Jurkat, Clone E6-1 (cell line): ENCODE measurements at places on chromosomes 1 and 21.

DNA sequence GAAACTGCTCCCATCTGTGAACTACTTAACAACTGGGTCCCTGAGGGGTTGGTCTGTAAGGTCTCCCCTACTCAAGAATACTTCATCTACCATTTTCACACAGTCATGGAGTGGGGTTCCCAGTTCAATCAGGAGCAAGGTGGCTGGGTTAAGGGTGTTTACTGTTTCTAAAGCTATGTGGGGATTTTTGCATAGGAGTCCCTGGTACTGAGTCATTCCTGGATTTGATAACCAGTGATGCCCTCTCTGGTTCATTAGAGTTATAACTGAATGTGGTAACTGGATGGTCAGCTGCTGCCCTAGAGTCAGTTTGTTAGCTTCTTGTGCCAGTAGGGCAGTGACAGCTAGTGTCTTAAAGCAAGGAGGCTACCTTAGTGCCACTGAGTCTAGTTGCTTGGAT lies 29.4 kb upstream of the KCNJ15 start:
- DNase-seq, result no peak

DNA sequence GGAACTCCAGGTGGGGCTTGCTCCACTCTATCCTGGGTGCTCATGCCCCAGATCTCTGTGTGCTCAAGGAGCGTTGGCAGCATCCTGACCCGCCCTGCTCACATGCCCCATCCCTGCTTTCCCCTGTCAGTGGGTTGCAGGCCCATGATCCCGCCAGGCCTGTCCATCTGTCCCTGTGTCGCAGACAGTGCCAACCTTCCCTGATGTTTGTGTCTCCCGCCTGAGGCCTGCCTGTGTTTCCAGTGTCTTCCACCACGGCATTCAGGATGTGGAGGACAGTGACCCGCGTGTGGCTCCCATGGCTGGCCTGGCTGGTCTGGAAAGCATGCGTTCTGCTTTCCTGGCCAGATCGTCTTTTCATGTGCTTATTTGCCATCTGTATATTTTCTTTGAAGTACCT lies 82.9 kb downstream of the PCBP3 start:
- DNase-seq, result no peak

DNA sequence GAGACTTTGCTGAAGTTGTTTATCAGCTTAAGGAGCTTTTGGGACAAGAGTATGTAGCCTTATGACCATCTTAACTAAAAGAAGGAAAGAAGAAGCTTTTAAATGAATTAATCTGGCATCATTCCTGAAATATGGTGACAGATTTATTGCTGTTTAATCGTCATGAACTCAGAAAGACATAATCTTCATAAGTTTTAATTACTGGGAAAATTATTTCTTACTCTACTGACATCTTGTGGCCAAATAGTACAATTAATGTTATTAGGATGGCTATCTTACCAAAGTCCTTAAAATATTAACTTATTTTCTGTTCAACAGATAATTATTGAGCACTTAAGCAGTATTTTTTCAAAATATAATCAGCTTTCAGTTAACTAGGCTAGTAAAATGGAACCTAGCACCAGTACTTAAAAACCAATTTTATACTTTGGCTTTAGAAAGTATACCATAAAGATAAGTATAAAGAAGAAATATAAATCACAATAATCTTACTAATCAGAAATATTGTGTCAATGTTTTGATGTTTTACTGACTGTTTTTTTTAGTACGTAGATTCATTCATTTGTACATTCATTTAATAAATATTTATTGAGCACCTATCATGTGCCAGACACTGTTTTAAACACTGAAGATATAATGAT lies 34.7 kb upstream of the GPR25 start:
- DNase-seq, result no peak

DNA sequence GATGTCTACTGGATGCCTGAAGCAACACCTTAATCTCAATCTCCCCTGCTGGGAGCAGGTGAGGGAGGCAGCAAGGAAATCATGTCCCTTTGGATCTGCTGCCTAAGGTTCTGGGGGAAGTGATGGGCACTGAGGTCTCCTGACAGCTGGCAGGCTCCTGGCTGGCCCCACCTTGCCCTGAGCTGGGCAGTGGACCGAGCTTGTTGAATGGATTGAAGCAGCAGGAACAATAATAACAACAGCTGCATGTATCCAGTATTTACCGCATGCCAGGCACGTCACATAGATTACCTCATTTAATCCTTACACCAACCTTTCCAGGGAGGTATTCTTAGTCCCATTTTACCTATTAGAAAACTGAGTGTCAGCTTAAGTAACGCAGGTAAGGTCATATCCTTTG lies 133.9 kb downstream of the PLXNA2 start:
- no peak for DNase-seq

GRCh38 chr1:158329733-158330132 lies 1.6 kb downstream of the CD1B start:
- peak; percentile 90 for DNase-seq

- no peak for DNase-seq
These were observed 36.7 kb upstream of the GRHL3 start for GRCh38 chr1:24282491-24282890.

- DNase-seq, result no peak
These were observed 18.6 kb upstream of the RGS8 start for GRCh38 chr1:182702826-182703524.

DNA sequence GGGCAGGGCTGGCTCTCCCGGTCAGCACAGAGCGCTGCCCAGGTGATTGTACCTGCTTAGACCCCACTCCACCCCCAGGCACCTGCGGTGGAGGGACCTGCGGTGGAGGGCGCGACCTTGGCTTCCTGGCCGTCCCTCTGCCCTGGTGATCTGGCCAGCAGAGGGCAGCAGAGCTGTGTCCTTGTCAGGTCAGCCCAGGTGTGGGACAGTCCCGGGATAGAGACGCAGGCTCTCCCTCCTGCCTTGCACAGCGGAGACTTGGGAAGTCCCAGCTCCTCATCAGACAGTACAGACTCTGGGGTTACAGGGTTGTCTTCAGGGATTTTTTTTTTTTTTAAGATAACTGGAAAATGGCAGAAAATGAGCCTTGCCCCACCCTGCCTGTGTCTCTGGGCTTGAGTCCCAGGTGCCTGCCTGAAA lies 10.0 kb downstream of the SLX9 start:
- no peak for DNase-seq

DNA sequence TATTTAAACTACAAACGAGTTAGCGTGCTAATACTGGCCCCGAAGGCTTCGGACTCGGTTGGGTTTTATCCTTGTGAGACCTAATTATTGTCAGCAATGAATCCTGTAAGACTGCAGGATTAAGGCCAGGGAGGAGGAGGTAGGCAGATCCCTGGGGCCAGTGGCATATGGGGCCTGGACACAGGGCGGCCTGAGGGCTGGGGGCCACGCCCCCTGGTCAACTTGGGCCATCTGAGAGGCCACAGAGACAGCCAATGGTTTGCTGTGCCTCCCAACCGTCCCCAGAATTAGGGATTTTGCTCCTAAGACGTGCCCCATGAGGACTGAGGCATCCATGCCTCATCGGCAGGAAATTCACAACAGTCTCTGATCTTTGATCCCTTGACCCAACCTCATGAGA lies 31.1 kb upstream of the DISP3 start:
- DNase-seq, result no peak

DNA sequence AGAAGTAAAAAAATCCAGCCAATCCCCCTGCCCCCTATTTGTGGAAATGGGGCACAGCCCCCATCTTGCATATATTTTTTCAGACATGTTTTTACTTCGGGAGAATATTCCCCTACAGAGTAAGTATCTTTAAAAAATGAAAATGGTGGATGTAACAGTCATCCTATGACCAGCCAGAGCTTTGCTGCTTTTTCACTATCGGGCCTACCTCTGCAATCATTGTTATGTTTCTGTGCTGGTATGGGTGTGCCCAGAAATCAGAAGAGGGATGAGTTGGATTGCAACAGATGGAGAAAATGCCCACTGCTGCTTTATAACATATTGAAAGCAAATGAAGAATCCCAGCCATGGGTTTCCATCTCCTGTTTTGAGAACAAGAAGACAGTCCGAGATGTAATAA lies 2.9 kb downstream of the CD247 start:
- DNase-seq, result no peak
